A549 treated with GW870086 at 1 μM for 4 hours (cell line): ENCODE measurements at places on chromosomes 3 and 15. TPM values are rescaled to one million over a fixed set of nuclear protein-coding genes. Genes with fewer than 3 reads are reported as not detected.

The CRYGS gene
- 0.38 to 1.4 TPM (median 0.71 TPM) in 5 replicates for total RNA-seq

The CEP97 gene
- 3.1 to 5.8 TPM (median 5.4 TPM) in 5 replicates for total RNA-seq

The KBTBD13 gene
- not detected in 5 replicates for total RNA-seq

The GADL1 gene
- not detected in 5 replicates for total RNA-seq

The FBXO40 gene
- not detected in 5 replicates for total RNA-seq
